Hypothalamus (tissue), 51 donors: ENCODE measurements at places on chromosomes 16 and 17.

- DNase-seq, result no peak
Observed at GRCh38 chr17:70099884-70100283, 24.9 kb downstream of the KCNJ16 start.

DNA sequence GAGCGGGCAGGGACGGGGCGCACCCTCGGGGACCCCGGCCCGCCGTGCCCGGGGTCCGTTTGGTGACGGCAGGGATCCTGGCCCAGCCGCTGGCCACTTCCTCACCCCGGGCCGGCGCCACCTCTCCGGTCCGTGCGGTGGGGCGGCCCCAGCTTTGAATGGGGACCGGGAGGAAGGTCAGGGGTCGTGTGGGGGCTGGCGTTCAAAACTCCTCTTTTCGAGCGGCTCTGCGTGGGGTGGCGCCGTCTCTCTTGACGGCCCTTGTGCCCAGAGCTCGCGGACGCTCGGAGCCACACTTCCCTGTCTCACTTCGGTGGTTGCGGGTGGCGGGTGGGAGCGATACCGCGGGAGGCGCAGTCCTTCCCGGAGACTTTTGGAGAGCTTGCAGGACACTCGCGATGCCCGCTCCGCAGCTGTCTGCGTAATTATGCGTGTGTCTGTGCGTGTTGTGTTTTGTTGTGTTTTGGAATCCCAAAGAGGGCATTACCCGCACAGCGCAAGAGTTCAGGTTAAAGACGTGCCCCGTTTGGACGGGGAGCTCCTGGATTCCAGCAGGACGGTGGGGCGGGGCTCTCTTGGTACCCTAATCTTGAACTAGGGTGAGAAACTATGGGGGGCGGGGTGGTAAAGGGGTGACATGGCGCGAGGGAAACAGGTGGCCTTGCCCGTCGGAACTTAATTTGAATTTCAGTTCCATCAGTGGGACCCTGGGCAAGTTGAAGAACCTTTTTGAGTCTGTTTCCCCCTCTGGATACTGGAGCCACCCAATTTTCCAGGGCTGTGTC, 637 bp downstream of the PLCG2 start:
- DNase-seq, result no peak

- no peak for DNase-seq
Observed at GRCh38 chr16:7515543-7515942, 182.9 kb downstream of the RBFOX1 start.

- DNase-seq, result no peak
Observed at GRCh38 chr16:8376430-8376829, 213.9 kb downstream of the TMEM114 start.

GRCh38 chr17:66957951-66958579, 6.4 kb upstream of the CACNG4 start:
- no peak for DNase-seq

GRCh38 chr17:18236494-18236893, 11.1 kb downstream of the LLGL1 start:
- DNase-seq, result no peak
